NCI-H1105 treated with DMSO at 0.1 percent for 48 hours (cell line): ENCODE measurements at places on chromosomes 2 and 18.

- DNase-seq, result no peak
Measured at GRCh38 chr2:217339753-217340152, 479.9 kb upstream of the TNP1 start.

GRCh38 chr2:127408807-127409099 lies 9.5 kb upstream of the PROC start:
- DNase-seq, result no peak

DNA sequence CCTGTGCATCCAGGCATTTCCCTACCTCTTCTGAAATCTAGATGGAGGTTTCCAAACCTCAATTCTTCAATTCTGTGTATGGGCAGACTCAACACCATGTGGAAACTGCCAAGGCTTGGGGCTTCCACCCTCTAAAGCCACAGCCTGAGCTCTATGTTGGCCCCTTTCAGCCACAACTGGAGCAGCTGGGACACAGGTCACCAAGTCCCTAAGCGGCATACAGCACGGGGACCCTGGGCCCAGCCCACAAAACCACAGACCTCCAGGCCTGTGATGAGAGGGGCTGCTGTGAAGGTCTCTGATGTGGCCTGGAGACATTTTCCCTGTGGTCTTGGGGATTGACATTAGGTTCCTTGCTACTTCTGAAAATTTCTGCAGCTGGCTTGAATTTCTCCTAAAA lies 255.4 kb downstream of the TDRD15 start:
- no peak for DNase-seq

- DNase-seq, result no peak
Measured at GRCh38 chr2:168734199-168734760, 68.2 kb upstream of the NOSTRIN start.

- no peak for DNase-seq
Measured at GRCh38 chr2:237315170-237315828, 98.7 kb downstream of the COL6A3 start.
